ENCODE measurements at places on chromosomes 5 and 9.

DNA sequence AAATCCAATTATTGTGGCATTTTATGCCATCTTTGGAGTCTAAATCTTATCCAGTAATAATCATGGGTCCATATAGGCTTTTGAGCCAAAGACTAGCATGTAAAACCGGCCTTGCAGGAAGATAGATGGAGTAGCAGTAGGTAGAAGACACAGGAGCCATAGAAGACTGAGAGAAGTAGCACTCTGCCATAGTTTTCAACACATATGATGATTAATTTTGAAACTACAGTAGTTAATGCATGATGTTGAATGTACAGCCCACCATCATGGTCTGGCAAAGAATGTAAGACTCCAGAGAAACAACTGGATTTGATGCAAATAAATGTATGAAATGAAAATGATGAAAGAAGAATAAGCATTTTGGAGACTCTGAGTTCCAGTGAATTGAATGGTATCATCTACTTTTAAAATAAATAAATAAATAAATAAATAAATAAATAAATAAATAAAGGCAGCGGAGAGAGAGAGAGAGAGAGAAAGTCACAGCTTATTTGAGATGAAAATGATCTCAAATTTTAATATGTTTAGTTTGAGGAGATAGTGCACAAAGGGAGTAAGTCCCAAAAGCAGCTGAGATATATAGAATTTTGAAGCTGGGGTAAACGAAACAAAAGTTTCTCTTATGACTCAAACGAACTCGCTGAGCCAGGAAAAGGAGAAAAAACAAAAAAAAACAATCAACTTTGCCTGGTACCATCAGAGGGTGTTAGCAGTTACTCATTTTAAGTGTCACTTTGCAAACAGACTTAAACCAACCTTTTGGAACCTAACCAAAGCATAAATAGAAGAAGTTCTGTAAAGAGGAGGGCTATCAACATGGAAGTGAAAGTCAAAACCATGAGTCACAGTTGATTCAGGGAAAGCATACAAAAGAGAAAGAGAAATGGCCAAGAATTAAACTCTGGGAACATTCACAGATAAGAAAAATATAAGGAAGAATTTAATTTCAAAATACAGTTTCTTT, 388.7 kb downstream of the CETN3 start:
- DNase-seq: no peak

DNA sequence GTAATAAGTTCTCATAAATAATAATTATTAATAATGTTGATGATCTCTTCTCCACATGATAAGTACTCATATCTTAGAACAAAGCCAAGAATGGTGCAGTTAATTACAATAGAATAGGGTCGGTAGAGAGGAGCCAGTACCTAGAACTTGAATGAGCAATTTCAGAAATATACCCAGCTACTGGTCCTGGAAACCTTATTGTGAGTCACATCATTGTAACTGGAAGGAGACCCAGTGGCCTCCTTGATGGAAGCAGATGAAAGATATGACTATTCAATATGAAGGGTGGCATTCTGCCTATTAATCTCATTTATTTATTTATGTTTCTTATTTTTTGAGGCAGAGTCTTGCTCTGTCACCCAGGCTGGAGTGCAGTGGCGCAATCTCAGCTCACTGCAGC, 37.7 kb upstream of the SHOC1 start:
- no peak for DNase-seq

DNA sequence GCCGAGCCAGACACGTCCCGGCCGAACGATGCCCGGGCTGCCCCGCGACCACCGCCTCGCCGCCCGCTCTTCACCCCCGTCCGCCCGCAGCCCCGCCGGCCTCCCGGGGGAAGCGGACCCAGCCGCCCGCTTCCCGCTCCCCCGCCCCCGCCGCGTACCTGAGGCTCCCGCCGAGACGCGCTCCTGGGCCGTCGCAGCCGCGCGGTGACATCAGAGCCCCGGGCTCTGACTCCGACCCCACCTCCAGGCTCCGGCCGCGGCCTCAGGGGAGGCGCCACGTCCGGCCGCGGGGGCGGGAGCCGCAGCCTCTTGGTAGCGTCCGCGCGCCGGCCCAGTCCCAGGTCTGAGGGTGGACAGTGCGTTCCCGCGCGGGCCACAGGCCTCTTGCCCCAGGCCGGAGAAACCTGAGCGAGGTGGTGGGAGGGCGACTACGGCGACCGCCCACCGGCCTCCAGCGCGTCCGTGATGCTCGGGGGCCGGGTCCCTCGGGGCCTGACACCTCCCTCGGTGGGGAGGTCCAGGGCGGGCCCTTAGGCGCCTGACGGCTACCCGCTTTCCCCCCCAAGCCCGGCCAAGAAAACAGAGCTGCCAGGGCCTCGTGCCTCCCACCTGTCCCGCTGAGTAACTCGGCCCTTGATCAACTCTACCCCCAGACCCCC, at the start of gene SHROOM1:
Gene SHROOM1 (minus strand): TSS at position 212 of the 659 bp plus-strand sequence. CDS start 4,507 bp downstream, outside the sequence.
- DNase-seq: no peak

DNA sequence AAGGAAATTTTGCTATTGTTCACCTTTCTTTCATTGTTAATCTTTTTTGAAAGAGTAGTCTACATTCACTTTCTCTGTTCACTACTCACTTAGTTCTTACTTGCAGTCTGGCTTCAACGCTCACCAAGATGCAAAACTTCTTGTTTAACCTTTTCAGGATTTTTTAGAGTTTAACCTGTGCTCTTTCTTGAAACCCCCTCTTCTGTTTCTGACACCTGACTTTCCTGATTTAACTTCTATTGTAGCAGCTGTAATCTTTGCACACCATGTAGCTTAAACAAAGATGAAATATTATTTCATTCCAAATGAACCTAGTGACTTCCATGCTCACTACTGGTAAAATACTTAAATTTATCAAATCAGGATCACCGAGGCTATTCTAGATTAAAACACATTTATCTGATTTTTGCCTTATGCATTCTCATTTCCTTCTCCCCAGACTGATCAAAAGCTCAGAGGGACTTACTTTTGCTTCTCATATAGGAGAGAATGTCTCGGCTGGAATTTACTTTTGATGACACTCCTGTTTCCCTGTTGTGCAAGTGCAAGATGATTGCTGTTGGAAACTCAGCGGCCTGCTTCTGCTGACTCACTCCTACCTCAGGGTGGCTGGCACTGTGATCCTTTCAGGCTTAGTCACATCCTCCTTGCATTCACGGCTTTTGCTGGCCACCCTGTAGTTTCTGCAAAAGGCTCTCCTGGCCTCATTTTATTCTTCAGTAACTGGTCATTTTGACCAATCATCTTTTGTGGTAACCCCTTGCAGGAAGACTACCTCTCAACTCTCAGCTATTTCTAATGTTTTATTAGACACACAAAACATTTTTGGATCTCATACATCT, 109.3 kb upstream of the IFNE start:
- DNase-seq: no peak

- DNase-seq: no peak
Measured at GRCh38 chr9:137984520-137985257, 107.1 kb downstream of the CACNA1B start.

GRCh38 chr5:133252133-133252480, 200.3 kb downstream of the HSPA4 start:
- no peak for DNase-seq

DNA sequence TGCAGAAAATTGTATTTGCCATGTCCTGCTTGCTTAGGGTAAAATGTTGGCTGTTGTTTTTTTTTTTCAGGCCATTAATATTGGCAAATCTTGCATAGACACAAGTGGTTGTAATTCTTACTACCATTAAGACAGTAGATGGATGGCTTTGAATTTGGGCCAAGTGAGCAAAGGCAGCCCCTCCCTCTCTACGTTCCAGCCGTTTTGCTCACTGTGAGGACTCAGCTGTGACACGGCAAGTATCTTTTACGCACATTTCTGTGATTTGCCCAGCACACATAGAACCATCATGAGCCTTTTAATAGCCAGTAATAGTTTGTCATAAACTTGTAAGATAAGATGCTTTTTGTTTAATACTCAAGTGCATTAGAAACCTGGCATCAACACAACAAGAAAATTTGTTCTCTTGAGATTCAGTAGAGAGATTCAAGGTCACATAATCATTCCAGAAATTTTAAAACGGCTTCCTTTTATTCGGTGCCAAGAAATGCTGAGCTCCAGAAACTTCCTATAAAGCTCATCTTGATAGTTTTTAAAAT, 205.2 kb upstream of the ADCY2 start:
- no peak for DNase-seq

- no peak for DNase-seq
Measured at GRCh38 chr9:129632460-129632859, 6.5 kb downstream of the NTMT1 start.

DNA sequence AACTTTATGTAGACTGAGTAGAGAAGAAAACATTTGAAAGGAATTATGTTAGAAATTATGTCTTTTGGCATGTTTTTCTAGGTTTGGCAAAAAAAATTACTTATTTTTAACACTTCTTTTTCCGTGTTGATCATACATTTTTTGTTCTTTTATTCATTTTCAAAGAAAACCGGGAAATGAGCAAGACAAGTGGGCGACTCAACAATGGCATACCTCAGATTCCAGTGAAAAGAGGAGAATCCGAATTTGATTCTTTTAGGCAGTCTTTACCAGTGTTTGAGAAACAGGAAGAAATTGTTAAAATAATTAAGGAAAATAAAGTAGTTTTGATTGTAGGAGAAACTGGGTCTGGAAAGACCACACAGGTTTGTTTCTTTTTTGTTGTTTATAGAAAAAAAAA, 12.9 kb downstream of the YTHDC2 start:
- DNase-seq: no peak

DNA sequence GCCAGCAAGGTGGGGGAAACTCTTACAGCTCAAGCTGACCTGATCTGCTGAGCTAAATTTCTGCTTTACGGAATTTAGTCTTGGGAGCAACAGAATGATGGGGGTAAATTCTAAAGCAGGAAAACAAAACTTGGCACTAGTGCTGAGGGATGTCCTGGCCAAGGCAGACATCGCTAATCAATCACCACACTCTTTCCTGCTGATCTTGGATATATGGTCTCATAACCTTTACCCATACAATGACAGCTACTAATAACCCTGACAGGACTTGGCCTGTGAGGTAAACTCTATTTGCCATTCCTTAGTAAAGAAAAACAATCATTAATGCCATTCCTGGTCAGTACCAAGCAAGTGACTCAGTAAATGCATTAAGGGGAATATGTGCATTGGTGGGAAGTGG, 51.5 kb downstream of the PPARGC1B start:
- no peak for DNase-seq

GRCh38 chr5:62263401-62263800, 42.6 kb upstream of the KIF2A start:
- no peak for DNase-seq

DNA sequence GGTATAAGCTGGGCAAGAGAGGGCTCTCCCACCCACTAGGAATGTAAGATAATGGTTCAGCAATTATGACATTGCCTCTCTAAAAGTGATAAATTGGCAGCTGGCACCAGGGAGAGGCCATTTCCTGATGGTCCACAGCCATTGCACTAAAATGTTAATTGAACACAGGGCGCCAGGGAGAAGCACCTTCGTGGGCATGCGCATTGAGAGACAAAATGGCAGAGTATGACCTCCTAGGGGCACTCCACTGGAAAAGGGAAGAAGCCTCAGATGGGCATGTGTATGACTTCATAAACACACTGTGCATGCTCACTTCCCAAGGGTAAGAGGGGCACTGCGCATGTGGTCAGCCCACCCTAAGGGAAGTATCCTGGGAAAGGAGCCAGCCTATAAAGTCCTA, 419.2 kb downstream of the AGTPBP1 start:
- no peak for DNase-seq

DNA sequence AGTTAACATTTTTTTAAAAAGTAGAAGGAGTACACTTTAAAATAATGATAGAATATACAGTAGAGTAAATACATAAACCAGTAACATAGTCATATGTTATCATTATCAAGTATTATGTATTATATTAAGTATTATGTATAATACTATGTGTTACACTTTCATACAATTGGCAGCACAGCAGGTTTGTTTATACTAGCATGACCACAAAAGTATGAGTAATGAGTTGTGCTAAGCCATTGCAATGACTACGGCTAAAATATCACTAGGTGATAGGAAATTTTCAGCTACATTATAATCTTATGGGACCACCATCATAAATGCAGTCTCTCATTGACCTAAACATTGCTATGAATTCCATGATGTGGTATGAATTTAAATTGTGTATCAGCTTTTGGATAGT, 506.0 kb downstream of the HTR1A start:
- no peak for DNase-seq

DNA sequence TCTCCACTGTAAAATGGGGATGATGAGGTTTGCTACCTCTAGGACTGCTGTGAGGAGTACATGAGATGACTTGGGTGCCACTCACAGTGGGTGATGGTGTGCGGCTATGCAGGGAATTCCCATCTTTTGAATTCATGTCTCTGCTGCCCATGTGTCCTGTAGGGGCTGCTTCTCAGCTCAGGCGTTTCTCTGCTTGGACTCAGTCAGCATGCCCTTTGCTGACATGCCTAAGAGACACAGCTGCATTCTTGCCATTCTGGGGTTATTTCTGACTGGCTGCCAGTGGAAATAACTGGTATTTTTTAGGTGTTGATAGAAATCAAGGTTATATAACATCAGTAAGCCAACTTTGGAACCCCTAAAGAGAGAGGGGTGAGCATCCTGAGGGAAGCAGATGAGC, 24.3 kb upstream of the XPA start:
- DNase-seq: no peak

DNA sequence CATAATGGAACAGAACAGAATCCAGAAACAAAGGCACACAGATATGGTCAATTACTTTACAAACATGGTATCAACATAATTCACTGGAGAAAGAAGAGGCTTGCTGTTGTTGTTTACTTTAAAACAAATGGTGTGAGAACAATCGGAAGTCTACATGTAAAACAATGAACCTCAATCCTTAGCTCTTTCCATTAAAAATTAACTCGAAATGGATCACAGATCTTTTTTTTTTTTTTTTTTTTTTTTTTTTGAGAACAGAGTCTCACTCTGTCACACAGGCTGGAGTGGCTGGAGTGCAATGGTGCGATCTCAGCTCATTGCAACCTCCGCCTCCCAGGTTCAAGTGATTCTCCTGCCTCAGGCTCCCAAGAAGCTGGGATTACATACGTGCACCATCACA, 9.8 kb downstream of the SEMA4D start:
- no peak for DNase-seq

GRCh38 chr9:99118782-99119466, 14.0 kb downstream of the TGFBR1 start:
- no peak for DNase-seq

- DNase-seq: no peak
Measured at GRCh38 chr9:265209-265870, 50.7 kb downstream of the DOCK8 start.

GRCh38 chr5:38167562-38167996, 90.8 kb upstream of the EGFLAM start:
- DNase-seq: no peak

DNA sequence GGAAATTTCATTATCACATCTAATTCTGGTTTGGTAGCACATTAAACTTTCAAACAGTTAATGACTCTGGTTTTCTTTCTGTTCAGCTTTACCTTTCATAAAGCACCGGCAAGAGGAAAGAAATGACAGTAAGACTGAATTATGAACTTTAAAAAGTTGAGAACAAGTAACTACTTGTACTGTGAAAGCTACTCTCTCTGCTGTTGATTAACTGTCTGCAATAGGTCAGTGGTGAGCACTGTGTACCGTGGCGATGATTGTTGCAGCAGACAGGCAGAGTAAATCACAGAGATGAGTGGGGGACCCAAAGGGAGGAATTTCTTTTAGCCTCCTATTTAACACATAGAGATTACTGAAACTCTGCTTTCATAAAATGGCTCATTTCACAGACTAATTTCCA, 74.0 kb upstream of the MEF2C start:
- no peak for DNase-seq

- no peak for DNase-seq
Measured at GRCh38 chr9:101457003-101457402, 21.4 kb upstream of the ALDOB start.

GRCh38 chr5:136605638-136606037, 240.3 kb upstream of the TRPC7 start:
- no peak for DNase-seq

- no peak for DNase-seq
Measured at GRCh38 chr9:33785914-33786313, 9.4 kb upstream of the PRSS3 start.
